ENCODE measurements at places on chromosomes 11 and 22. TPM values are rescaled to one million over a fixed set of nuclear protein-coding genes. Genes with fewer than 3 reads are reported as not detected.

The VSTM5 gene
- 0.35 TPM for total RNA-seq

The MFRP gene
- not detected for total RNA-seq

The APOA1 gene
- not detected for total RNA-seq

The HTR3B gene
- total RNA-seq, result not detected

The BIK gene
- 20.0 TPM for total RNA-seq

The APOA5 gene
- not detected for total RNA-seq

The GRIK4 gene
- not detected for total RNA-seq

The SDHD gene
- 69.7 TPM for total RNA-seq

The RFPL2 gene
- not detected for total RNA-seq

The PAFAH1B2 gene
- total RNA-seq, result 73.8 TPM

The SUSD2 gene
- 1.7 TPM for total RNA-seq

The CD248 gene
- total RNA-seq, result 1.6 TPM

The PLEKHB1 gene
- total RNA-seq, result not detected

The ENTHD1 gene
- not detected for total RNA-seq

The FOLR1 gene
- not detected for total RNA-seq

The OR8G1 gene
- not detected for total RNA-seq

The ZNF214 gene
- 0.37 TPM for total RNA-seq

The AQP11 gene
- not detected for total RNA-seq

The LTO1 gene
- 11.4 TPM for total RNA-seq

The SPON1 gene
- total RNA-seq, result not detected

The OR4A16 gene
- not detected for total RNA-seq

The OR51E2 gene
- total RNA-seq, result not detected

The PAMR1 gene
- 4.5 TPM for total RNA-seq

The OR51T1 gene
- not detected for total RNA-seq

The SCGB2A2 gene
- total RNA-seq, result not detected

The RIN1 gene
- 67.9 TPM for total RNA-seq

The THY1 gene
- total RNA-seq, result 9.2 TPM

The OR5B21 gene
- total RNA-seq, result not detected

The RASD2 gene
- not detected for total RNA-seq

The CSKMT gene
- total RNA-seq, result 14.3 TPM

The LRRC4C gene
- total RNA-seq, result not detected

The FAM83F gene
- total RNA-seq, result 23.5 TPM

The KDELR3 gene
- 5.8 TPM for total RNA-seq
